8988T (cell line): ENCODE measurements at places on chromosomes 11 and 22.

GRCh38 chr11:69811431-69811830, 7.8 kb downstream of the FGF3 start:
- DNase-seq = no peak

- no peak for DNase-seq
These were observed 47.5 kb downstream of the PC start for GRCh38 chr11:66910669-66911068.

DNA sequence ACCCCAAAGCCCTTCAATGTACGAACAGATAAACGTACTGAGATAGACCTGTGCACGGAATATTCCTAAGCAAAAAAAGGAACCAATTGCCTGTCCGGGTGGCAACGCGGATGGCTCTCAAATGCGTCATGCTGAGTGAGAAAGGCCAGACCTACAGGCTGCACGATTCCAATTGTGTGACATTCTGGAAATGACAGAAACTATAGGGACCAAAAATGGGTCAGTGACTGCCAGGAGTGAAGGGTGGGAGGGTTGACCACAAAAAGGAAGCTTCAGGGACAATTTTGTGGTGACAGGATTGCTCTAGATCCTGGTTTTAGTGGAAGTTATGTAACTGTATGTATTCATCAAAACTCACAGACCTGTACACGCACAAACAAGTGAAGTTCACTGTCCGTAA, 24.0 kb upstream of the SYT8 start:
- DNase-seq = no peak

DNA sequence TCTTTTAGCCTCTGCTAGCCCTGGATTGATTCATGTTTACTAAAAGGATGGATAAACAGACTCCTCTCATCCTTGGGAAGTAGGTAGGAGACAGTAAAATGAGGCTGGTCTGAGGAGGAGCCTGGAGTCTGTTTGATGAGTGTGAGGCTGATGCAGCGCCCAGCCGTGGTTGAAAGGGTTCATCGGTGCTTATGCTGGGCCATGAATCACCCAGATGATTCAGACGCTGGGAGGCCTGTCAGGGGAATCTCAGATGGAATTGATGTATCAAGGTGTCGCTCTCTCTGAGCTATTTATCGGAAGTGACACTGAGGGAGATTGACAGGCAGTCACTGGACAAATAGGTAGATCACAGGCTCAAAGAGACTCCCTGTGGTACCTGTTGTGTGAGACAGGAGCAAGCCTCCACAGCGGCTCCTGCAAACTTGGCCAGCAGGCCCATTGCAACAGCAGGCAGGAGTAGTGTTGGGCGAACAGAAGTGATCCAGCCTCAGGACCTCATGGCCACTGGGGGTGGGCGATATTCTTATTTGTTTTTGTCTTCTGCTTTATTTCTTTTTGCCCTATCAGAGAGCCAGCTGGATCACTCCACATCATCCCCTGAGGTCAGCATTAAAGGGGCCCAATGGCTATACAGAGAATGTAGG, 109.9 kb upstream of the CADM1 start:
- no peak for DNase-seq
